ENCODE measurements at places on chromosomes 5 and 9.

DNA sequence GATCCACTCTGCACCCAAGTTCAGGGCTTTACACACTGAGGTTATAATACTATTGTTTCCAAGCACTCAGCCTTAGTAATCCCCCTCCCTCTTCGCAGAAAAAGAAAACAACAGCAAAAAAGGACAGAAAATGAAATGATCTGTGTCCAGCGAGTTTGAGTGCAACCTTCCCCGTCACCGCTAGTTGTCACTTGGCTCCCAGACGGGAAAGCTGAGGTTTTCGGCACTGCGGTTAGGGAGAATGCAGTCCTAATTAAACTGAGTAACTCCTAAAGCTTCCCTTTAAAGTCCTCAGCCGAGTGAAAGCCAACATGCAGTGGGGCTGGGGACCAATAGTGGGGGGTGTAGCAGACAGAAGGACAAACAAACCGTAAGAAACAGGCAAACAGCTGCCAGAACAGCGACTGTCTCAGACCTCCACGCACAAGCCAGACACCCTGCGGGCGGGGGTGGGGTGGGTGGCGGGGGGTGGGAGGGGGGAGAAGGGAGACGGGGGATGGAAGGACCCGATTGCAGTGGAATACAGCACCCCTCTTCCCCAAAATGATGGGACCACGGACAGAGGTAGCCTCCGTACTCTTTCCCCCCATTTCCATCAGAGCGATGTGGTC is 680 bp downstream of the GLRA1 start:
- no peak for DNase-seq

DNA sequence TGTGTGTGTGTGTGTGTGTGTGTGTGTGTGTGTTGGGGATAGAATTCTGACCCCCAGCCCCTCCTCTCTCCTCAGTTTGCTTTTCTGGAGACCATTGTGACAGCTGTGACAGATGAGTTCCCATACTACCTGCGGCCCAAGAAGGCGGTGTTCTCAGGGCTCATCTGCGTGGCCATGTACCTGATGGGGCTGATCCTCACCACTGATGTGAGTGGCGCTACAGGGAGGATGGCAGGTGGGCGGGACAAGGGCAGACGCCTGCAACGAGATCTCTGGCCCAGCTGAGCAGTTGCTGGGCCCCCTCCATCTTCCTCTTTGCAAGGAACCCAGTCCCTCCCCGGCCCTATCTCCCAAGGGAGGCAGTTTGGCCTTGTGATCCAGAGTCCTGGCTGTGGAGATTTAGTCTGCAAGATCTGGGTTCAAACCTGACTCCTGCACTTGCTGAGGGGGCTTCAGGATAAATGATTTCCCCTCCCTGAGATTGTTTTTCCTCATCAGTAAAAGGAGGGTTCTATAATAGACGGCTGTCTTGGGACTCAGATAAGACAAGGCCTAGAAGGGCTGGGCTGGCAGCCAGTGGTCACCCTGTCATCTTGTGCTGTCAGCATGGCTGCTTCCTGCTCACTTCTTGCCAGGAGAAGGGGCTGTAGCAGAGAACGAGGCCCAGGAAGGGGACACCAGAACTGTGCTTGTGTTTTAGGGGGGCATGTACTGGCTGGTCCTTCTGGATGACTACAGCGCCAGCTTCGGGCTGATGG is 14.1 kb downstream of the SLC6A7 start:
- no peak for DNase-seq

DNA sequence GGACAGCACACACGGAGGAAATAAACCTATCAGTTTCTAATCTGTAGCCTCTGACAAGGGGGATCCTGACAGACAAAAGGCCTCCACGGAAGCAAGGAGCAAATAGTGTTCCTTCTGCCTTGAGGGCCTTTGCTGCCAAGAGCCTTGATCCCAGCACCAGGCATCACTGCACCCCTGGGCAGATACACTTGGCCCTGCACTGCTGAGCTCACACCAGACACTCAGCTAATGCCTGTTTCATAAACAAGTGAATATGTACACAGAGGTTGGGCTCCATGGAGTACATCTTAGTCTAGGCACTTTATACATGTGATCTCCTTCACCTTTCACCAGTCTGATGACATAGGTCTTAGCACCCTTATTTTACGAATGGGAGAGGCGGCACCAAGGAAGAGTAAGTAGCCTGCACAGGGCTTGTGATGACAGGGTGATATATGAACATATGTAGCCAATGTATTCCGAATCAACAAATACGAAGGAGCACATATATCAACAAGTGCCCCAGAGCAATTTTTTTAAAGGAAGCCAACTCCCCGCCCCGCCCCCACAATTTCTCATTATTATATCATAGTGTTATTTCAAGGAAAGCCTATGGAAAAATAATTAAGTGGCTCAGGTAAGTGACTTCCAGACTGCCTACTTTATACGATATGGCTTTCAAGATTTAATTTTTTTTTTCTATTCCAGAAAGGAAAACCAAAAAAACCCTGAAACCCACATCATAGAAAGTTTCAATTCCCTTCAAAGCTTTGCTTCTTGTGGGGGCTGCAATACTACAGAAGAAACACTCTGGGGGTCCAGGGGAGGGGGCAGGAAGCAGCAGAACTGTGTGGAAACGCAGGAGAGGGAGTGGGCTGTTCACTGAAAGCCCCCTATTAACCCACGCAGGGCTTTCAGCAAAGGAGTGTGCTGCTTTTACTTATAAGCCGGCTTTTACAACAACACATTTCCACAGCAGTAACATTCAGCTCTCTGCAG is 32.0 kb downstream of the CDC14B start:
- no peak for DNase-seq

DNA sequence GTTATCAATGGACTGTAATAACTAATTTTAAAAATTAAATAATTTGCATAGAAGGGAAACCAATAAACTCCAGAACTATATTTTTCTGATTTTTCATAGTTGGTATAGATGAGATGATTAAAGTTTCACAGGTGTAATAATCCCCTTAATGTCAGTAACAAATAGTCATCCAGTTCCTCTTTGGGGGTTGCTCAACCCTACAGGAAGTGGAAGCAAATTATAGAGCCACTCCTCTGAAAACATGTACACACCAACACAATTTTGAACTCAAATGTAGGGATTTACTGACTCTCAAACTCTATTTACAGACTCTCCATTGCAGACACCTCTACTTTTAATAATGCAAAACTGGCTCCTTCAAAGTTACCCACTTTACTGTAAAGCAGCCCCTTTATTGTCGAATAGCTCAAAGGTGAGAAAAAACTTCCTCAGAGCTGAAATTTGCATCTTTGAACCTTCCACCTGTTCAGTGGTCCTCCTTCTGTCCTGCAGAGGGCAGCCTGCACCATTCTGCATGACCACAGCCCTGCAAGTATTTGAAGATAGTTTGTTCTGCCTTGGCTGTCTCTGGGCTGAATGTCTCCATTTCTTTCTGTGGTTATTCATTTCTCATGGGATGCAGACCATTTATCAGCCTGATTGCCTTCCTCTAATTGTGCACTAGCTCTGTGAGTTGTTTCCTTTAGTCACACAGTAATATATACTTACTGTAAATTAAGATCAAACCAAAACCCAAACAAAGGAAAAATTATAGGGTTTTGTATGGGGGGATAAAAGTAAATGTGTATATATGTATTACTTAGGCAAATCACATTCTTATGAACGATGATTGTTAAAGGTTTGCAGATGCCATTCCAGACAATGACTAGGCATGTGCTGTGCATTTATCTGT is 383.2 kb upstream of the SGCD start:
- DNase-seq: peak; percentile 27

DNA sequence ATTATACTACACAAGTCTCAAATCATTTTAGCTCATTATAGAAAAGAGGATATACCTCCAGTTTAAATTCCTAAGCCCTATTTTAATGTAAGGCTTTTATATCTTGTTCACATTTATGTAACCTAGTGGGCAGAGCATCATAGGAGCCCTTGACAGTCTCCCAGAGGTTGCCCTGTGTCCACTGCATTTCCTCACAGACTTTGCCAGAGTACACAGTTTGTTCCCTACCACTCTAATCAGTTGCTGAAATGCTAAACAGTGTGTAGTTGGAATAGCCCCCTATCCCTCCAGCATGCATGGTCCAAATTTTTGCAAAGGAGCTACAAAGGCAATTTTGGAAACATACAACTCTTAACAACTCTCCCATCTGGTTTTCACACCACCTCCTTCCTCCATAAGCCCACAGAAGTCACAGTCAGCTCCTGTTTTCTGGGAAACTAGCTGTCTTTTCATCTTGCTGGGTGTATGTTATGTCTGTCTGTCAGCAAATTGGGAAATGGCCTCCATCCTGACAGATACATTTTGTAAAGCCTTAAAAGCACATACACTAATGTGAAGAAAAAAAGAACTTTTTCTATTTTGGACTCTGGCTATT is 212.2 kb downstream of the DENND1A start:
- no peak for DNase-seq

DNA sequence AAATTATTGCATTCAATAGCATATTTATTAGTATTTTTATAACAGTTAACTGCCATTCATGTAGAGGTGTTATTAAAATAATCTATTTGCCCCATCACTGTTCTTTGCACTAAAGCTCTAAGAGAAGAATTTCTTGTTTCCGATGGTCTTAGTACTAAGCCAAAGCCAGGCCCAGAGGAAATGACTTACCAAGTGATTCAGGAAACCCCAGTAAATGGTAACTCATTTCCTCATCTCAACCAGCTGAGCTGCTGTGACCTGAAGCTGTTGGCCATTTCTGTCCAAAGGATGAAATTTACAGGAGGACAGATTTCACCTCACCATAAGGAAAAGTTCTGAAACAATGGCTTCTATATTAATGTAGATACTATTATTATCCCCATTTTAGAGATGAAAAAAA is 117.0 kb downstream of the PIK3R1 start:
- no peak for DNase-seq

DNA sequence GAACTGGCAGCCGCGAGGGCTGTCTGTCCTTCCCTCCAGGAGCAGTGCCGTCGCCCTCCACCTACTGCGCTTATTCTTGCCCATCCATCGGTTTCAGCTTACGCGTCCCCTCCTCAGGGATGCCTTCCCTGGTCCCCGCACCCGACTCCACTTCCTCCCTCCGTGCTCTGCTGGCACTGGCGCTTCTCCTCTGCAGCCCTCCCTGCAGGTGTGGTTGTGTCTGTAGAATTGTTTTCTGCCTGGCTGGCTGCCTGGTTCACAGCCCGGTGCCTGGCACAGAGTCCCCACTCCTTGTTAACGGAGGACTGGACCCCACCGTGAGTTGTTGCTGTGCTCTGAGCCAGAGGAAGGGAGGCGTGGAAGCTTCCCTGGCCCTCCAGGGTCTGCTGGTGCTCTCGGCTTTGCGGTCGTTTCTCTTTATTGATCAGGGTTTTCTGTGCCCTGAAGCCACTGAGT is 5.7 kb downstream of the NTMT1 start:
- DNase-seq: no peak
